Immature natural killer cell (primary cell): ENCODE measurements at places on chromosomes 1 and 21.

GRCh38 chr1:112390775-112391602 is 5.0 kb upstream of the CTTNBP2NL start:
- DNase-seq = peak; percentile 72

DNA sequence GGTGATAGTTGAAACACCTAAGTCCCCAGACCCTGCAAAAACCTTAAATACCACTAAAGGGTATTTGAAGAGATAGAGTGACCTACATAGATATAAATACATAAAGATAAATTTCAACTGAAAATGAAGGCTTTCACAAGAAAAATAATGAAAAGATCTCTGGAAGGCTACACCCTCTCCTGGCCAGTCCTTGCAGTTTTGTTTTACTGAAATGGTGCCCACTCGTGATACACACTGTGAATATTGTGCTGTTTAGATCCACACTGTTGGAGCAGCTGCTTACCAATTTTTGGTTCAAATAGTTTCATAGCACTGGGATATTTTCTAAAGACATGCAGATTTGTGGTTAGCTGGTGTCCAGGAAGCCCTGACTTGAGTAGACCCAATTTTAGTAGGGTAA is 31.5 kb upstream of the RNF187 start:
- DNase-seq = no peak

DNA sequence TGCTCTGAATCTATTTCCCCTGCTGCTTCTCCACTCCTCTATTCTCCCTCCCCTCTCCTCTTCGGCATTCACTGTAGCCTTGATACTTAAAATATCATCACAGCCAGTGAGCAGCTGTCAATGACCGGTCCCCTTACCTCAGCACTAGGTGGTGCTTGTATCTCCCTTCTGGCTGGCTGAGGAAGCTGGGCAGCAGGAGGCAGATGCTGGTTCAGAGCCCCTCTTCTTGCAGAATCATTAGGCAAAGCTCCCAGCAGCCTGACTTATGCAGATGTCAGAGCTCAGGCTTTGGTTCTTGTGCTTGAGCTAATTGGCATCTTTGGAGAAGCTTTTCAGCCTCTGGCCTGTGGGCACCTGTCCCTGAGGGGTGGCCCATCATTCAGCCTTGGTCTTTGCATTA is 31.9 kb upstream of the KCNA2 start:
- DNase-seq = no peak

DNA sequence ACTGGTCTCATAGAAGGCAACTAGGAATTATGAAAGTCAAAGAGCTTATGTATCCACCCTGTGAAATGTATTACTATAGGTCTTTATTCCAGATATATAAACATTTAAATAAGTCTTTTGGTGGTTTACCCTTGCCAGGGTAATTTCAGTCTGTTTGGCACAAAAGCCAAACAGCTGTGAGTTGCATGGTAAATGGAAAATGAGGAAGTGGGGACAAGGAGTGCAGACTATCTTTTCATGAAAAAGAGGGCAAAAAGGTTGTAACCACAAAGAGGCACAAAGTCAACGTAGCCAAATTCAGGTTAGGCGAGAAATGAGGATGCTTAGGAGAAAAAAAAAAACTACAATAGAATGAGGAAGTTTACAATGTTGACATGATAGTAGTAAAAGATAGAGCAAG is 492.3 kb upstream of the PRMT6 start:
- no peak for DNase-seq

DNA sequence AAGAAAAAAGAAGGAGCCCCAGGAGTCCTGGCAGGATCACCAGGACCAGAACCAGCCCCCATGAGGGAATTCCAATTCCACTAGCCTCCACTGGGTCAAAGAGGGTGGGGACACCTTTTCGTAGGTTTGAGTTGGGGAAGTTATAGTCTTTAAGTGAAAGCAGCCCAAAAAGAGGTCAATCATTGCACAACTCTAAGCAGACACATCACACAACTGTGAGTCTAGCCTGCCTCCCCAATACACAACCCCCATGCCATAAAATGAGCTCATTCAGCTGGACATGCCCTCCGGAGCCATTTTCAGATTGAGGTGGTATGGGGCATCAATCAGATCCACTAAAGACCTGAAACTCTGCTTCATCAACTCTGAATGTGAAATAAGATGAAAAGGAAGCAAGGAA is 179.9 kb downstream of the NPHP4 start:
- no peak for DNase-seq

- no peak for DNase-seq
Observed at GRCh38 chr1:192100686-192101468, 57.4 kb upstream of the RGS18 start.

DNA sequence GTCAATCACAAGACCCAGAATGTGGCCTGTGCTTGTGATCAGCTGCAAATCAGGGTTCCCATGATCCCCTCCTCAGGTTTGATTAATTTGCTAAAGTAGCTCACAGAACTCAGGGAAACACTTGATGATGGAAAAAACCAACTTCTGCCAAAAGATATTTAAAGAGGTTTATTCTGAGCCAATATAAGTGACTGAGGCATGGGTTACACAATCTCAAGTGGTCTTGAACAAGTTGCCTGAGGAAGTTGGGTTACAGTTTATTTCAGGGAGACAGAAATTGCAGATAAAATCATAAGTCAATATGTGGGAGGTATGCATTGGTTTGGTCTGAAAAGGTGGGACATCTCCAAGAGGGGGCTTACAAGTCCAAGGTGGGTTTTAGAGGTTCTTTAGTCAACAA is 243.1 kb downstream of the S1PR1 start:
- no peak for DNase-seq

GRCh38 chr1:225746361-225747179 is 31.1 kb upstream of the SRP9 start:
- no peak for DNase-seq

DNA sequence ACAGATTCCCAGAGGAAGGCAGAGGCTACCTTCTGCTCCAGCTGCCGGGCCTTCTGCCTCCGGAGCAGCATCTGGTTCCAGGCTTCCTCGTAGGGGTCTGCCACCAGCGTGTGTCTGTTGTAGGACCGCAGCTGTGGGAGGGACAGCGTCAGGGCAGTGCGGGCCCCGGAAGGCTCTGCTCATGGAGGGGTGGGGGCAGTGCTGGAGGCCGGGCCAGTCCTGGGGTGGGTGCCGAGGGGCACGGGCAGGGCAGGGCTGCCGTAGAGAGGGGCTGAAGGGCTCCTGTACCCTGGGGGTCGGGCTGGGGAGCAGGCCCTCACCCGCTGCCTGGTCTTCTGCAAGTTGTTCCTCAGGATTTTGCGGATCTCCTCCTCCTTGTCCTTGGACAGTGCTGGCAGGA is 53.2 kb downstream of the SLC9A1 start:
- DNase-seq = no peak

DNA sequence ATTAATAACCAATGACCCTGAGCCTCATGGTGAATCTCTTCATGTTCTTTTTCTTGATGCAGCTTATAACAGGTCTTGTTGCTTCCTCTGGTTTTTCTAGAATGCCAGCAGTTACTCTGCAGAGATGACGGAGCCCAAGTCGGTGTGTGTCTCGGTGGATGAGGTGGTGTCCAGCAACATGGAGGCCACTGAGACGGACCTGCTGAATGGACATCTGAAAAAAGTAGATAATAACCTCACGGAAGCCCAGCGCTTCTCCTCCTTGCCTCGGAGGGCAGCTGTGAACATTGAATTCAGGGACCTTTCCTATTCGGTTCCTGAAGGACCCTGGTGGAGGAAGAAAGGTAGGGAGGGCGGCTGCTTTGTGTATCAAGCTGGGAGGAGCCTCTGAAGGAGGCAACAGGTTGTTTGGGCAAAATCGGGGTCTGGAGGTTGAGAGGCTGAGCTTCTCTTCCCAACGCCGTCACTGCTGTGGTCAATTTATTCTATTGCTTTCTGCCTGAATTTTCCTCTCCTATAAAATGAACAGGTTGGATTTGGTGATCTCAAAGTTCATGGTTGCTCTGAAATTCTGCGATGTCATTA is 6.7 kb downstream of the ABCG1 start:
- DNase-seq = no peak
